ENCODE measurements at places on chromosomes 6 and 20.

- DNase-seq = no peak
Observed at GRCh38 chr6:34961574-34961973, 72.5 kb downstream of the ANKS1A start.

GRCh38 chr20:12201289-12201991 lies 283.7 kb downstream of the BTBD3 start:
- no peak for DNase-seq

- no peak for DNase-seq
Observed at GRCh38 chr6:37942606-37943376, 123.3 kb downstream of the ZFAND3 start.

DNA sequence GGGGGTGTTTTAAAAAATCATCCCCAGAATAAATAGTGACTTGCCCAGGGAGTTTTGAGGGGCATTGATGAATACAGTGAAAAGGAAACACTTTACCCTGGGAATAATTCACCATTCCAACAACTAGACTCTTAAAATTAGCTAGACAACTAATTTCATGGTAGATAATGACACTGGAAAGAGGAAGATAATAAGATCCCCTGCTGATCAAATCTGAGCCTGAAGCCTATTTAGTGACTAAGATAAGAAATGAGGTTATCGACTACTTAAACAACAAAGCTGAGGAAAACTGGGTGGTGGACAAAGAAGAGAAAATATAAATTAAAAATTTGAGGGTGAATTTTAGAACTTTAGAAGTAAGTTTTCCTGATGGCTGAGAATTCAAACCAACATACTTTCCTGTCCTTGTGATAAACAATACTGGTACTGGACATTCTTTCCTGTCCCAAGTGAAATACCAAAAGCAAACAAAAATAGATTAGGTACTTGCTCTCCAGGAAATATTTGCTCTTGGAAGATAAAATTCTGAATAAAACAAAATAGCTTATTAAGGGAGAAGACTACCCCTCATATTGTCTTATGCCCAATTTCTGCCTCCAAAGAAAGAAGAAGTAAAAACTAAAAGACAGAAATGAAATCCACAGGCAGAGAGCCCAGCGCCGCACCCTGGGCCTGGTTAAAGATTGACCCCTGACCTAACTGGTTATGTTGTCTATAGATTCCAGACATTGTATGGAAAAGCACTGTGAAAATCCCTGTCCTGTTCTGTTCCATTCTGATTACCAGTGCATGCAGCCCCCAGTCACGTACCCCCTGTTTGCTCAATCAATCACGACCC lies 64.0 kb upstream of the ADGRF4 start:
- DNase-seq = no peak

DNA sequence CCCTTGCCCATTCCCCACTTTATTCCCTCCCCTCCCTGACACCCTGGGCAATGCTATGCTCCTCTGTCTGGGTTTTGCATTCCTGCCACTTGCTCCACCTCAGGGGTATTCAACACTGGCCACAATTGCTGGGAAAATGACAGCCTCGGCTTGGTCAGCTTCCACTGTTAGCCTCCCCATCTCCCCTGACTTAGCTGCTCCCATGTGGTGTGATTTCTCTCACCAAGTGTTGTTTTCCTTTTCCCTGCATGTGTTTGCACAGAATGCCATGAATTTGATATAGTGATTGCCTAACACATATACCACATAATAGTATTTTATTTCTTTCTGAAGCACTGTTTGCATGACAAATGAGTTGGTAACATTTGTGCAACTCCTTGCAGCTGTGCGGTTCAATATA lies 1.4 kb upstream of the LEMD2 start:
- DNase-seq = no peak

- no peak for DNase-seq
Observed at GRCh38 chr20:48702455-48702913, 125.3 kb downstream of the PREX1 start.

DNA sequence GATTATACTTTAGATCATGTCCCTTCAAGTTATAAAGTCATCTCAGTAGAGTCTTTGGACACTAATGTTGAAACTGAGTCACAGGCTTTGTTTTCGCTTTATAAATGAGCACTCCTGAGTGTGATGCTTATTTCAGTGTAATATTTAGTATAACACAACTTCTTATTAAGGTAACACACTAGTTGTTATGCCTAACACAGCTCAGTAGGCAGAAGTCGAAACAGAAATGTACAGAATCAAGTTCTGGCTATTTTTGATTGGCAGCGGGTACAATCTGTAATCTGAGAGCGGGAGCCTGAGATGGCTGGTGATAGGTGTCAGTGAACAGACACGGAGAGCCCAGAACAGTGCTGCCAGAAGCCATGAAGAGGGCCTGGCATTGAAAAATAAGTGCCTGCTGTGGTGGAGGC lies 11.4 kb downstream of the HECA start:
- DNase-seq = no peak

- DNase-seq = no peak
Observed at GRCh38 chr6:82687855-82688254, 324.2 kb downstream of the TPBG start.

All from GM19239 (cell line).